Purkinje cell (primary cell): ENCODE measurements at places on chromosomes 4 and X. TPM values are rescaled to one million over a fixed set of nuclear protein-coding genes. Genes with fewer than 3 reads are reported as not detected.

Gene KIF4A
- polyA plus RNA-seq, result 0.07 TPM in 1 of 2 replicates, not detected in the other

Gene ASB9
- not detected in 2 replicates for polyA plus RNA-seq

Gene ESX1
- polyA plus RNA-seq, result not detected in 2 replicates

Gene PFKFB1
- not detected in 2 replicates for polyA plus RNA-seq

Gene STARD8
- 0.06 and 0.32 TPM in 2 replicates for polyA plus RNA-seq
